ENCODE measurements at places on chromosomes 11 and 22.

GRCh38 chr11:64900263-64900678 is 16.7 kb downstream of the ATG2A start:
- H3K27me3 ChIP-seq = no peaks in the 10 kb centered on the region
- H3K4me1 ChIP-seq = peaks cover 12% of the 10 kb centered on the region
- H3K4me3 ChIP-seq = no peak overlapping the region
- DNase-seq = peak; percentile 68

- H3K36me3 ChIP-seq = peaks cover 22% of the 10 kb centered on the region
- H3K4me1 ChIP-seq = peaks cover 77% of the 10 kb centered on the region
- H3K4me3 ChIP-seq = peak overlapping the region; percentile 68
Observed at GRCh38 chr11:66317723-66318599, 1.1 kb upstream of the CD248 start.

DNA sequence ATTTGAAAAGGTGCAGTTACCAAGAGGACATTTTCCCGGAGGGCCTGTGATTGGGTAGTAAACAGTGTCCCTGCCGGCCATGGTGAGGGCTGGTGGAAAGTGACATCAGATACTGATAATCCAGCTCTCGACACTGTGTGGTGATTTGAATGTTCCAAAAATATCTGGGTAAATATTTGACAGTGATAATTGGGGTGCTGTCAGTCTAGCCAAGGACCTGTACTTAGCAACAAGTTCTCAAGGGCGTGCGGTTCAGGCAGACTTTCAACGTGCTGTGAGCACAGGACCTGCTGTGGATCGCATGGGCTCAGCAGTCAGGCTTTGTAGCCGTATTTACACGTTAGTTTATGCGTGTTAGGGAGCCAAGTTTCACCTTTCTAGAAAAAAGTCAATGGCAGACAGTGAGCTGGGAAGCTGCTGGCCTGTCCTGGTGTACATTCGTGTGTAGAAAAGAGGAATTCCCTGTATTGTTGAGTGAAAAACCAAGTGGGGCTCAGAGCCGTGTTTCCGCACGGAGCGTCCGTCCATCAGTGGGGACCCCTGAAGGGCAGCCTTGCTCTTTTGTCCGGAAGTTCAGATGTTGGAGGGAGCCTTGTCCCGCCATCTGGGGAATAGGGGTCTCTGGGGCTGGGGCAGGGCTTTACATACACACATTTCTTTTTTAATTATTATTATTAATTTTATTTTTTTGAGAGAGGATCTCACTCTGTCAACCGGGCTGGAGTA is 11.3 kb downstream of the TRMU start:
- H3K27ac ChIP-seq = no peak overlapping the region
- H3K4me1 ChIP-seq = no peaks in the 10 kb centered on the region
- no peak for DNase-seq
- H3K4me3 ChIP-seq = no peak overlapping the region

- no peaks in the 10 kb centered on the region for H3K36me3 ChIP-seq
- no peak overlapping the region for H3K27ac ChIP-seq
- no peak overlapping the region for H3K4me3 ChIP-seq
- no peaks in the 10 kb centered on the region for H3K4me1 ChIP-seq
- DNase-seq = no peak
- H3K27me3 ChIP-seq = peaks cover 4% of the 10 kb centered on the region
Observed at GRCh38 chr11:110850846-110851245, 138.6 kb upstream of the ARHGAP20 start.

- H3K4me1 ChIP-seq = no peaks in the 10 kb centered on the region
- DNase-seq = no peak
- H3K27me3 ChIP-seq = no peaks in the 10 kb centered on the region
- no peak overlapping the region for H3K4me3 ChIP-seq
- H3K36me3 ChIP-seq = peaks cover 32% of the 10 kb centered on the region
Observed at GRCh38 chr11:74084796-74085541, 76.1 kb upstream of the UCP3 start.

GRCh38 chr11:91932151-91932821 is 292.3 kb upstream of the FAT3 start:
- no peaks in the 10 kb centered on the region for H3K4me1 ChIP-seq
- no peak for DNase-seq
- H3K27ac ChIP-seq = no peak overlapping the region
- no peak overlapping the region for H3K4me3 ChIP-seq
- no peaks in the 10 kb centered on the region for H3K36me3 ChIP-seq
- H3K27me3 ChIP-seq = no peaks in the 10 kb centered on the region

DNA sequence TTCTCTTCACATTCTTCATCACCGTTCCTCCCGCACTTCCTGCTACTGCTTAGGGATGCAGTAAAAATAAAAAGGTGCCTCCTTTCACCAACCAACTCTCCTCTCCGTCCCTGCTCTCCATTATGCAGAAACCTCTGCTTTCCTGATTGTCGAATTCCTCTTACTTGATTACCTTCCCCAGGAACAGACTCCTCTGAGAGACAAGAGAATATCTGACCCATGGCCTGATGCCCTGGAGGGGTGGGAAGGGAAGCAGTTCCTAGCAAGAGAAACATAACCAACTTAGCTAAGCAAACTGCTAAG is 80.9 kb downstream of the TRIM29 start:
- H3K4me3 ChIP-seq = no peak overlapping the region
- H3K27me3 ChIP-seq = peaks cover 22% of the 10 kb centered on the region
- H3K4me1 ChIP-seq = no peaks in the 10 kb centered on the region
